ENCODE measurements at places on chromosomes 2 and 18.

GRCh38 chr2:226030369-226030768, 630.9 kb downstream of the NYAP2 start:
- no peak for DNase-seq

DNA sequence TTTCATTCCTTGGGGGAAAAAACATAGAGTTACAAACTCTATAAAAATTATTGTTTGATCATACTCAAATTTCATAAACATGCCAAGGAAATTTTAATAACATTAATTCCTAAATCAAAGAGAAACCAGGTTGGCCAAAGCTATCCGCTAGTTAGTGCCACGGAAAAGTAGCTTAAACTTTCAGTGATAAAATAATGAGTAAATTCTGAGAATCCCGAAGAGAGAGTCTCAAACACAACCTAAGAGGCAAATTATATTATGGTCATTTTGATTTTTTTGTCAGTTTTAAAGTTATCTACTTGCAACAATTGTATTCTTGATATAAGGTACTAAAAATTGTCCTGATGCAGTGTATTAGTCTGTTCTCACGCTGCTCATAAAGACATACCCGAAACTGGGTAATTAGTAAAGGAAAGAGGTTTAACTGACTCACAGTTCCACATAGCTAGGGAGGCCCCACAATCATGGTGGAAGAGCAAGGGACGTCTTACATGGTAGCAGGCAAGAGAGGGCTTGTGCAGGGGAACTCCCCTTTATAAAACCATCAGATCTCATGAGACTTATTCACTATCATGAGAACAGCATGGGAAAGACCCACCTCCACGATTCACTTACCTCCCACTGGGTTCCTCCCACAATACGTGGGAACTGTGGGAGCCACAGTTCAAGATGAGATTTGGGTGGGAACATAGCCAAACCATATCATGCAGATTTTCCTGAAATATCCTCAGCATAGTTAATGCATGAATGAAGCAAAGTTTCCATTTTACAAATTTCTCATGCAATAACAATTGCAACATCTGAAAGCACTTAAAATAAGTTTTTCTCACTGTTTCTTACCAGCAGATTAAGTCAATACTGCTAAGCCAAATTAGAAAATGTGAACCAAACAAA, 205.9 kb upstream of the STK17B start:
- no peak for DNase-seq

GRCh38 chr2:30231212-30231995, at the start of gene LBH:
LBH (plus strand) TSS chr2:30231534; CDS start chr2:30231739, 205 bp downstream.
- DNase-seq = no peak

GRCh38 chr2:136874258-136874657, 108.9 kb downstream of the THSD7B start:
- DNase-seq = peak; percentile 12

DNA sequence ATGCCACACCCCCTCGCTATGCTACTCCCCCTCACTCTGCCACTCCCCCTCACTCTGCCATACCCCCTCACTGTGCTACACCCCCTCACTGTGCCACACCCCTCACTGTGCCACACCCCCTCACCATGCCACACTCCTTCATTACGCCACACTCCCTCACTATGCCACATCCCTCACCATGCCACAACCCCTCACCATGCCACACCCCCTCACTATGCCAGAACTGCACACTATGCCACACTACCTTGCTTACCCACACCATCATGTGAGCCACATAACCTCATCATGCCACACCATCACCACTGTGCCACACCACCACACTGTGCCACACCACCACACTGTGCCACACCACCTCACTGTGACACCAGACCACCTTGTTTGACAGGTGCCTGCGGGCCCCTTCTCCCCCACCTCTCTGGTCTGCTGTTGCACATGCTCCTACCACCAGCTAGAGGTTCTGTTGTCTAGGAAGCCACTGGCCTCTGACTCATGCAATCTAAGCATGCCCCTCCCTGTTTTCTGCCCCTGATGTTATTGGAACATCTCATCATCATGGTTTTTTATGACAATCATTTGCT, 22.0 kb downstream of the MARCHF4 start:
- no peak for DNase-seq

- no peak for DNase-seq
Observed at GRCh38 chr18:63564561-63564960, 22.4 kb downstream of the SERPINB12 start.

DNA sequence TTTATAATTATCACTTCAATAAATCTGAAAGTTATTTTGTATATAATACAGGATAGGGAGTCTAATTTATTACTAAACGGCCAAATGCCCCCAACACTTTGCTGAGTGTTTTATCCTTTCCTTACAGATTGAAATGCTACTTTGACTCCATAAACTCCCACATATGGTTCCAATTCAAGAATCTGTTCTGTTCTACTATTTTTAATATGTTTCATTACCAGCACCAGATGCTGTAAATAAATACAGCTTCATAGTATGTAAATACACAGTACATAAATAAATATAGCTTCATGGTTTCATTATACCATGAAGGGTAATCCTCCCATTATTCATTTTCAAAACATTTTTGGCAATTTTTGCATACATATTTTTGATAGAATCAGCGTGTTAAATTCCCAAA, 34.0 kb upstream of the MREG start:
- DNase-seq = no peak

- no peak for DNase-seq
Observed at GRCh38 chr18:76823161-76823538, 793 bp downstream of the ZNF236 start.

DNA sequence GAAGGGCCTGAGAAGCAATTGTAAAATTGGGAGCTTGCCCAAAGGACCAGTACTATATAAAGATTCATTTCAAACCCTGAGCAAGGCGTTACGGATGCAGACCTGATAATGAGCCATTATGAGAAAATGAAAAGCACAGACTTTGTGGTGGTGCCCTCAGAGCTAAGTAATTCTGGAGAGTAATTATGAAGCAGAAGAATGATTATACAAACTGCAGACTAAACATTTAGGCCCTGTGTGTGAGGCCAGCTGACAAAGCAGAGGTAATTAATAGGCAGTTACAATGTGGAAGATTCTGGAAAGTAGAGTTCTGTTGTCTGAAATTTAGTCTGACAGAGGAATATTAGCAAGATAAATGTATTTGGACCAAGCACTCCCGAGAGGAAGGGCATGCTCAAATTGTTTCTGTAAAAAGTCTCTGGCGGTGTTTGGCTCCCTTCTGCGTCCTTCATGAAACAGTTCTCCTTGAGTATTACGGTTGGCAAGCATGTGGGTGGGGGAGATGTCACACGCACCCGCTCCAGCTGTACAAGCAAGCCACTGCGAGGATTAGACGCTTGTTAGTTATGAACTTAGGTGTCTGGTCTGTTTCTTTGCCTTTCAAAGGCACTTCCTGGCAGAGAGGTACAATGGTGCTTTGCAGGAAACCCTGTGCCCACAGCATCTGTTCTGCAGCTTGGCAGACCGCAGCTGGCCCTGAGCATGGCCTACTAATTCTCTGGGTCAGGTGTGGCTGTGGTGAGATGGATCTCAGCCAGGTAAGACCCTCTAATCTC, 45.5 kb downstream of the CDC42EP3 start:
- no peak for DNase-seq

DNA sequence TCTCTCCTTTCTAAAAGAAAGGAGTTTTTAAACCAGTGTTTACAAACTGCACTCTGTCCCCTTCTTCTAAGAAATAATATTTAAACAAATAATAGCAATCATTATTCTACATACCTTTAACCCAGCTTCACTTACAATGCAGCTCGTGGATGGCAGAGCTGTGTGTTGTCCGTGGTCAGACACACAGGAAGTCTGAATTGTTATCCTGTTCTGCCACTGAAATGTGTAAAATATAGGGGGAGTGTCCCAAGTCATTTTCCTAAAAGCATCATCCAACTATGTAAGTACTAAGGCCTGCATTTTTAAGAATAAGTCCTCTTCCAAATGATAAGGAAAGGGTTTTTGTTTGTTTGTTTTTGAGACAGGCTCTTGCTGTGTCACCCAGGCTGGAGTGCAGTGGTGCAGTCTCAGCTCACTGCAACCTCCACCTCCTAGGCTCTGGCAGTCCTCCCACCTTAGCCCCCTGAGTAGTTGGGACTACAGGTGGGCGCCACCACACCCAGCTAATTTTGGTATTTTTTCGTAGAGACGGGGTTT, 2.7 kb upstream of the PPP4R1 start:
- DNase-seq = no peak

GRCh38 chr18:60123031-60123430, 223.2 kb downstream of the PMAIP1 start:
- no peak for DNase-seq

DNA sequence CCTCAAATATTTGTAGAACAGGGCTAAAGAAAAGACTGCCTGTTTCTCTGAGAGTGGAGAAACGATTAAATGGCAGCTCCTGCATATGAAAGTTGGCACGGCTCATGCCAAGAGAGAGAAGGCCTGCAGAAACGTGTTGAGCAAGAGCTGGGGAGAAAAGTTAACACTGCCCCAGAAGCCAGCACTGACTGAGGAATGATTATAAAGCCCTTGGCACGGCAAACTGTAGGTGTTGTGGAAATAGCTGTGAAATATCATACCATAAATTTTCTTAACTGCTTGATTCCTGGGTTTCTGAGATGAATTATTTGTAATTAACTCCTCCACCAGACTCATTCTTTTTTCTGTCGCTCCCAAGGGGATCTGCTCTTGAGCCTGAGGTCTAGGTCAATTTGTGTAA, 4.3 kb downstream of the FRZB start:
- DNase-seq = no peak

DNA sequence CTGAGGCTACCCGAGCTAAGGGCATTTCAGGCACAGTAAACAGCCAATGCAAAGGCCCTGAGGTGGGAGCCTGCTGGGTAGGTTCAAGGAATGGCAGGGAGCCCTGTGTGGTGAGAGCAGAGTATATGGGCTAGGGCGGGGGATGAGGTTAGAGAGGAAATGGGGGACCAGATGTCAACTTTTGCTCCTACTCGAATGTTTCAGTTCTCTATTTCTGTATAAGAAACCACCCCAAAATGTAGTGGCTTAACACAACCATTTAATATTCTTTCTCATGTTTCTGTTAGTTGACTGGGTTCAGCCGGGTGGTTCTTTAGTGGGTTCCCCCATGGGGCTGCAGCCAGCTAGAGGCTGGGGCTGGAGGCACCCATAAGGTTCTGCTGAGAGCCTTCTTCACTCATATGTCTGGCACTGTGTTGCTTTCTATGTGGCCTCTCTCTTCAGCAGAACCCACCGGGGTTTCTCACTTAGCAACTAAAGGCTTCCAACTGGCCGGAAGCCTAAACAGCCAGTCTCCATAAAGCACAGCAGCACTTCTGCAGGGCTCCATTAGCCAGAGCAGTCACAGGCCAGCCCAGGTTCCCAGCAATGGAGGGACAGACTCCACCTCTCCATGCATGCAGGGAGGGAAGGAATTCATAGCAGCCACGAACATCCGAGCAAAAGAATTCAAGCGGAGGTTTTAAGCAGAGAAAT, 5.6 kb upstream of the ATOH8 start:
- DNase-seq = no peak

DNA sequence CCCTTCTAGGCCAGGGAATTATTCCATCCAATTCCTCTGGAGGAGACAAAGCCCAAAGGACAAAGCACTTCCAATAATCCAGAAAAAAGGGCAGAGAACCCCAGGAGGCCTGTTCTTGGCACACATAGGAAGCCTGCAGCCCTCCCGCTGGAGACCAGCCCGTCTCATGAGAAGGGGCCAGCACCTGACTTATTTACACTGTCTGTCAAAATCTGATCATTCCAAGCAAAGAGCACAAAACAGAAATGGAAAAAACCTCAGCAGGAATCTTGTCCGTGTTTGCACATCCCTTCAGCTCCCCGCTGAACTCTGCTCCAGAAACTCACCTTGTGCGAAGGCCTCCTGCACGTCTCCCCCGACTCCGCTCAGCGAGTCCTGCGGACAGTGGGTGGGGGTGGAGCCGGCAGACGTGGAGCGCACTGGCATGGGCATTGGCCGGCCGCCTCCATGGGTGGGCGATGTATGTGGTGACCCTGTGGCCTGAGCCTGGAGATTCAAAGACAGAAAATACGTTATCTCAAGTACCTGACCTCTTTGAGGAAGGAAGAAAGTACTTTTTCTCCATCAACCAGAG, 46.2 kb upstream of the DNMT3A start:
- no peak for DNase-seq

GRCh38 chr2:237096911-237097310, 11.2 kb downstream of the COPS8 start:
- DNase-seq = no peak

GRCh38 chr18:63905361-63905760, 2.4 kb upstream of the SERPINB10 start:
- DNase-seq = no peak

- DNase-seq = peak; percentile 69
Observed at GRCh38 chr2:49973917-49974368, 819.6 kb upstream of the FSHR start.

GRCh38 chr2:66578687-66579106, 143.8 kb downstream of the MEIS1 start:
- DNase-seq = no peak

DNA sequence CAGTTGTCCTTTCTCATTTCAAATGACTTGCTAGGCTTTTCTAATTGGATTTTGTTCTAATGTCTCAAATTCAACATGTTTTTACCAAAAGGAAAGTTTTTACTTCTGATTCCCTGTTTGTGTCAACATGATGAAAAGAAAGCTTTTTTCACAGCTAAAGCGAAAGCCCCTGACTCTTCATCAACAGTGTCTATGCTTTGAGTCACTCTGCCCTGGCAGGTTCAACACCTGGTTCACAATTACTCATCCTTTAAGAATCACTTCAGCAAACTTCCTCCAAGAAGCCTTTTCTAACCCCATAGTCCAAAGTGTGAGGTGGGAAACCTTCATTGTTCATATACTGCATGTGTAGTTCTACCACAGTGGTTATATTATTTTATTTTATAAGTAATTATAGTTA, 7.6 kb upstream of the DSG2 start:
- DNase-seq = no peak

GRCh38 chr2:199261239-199261638, 196.5 kb downstream of the SATB2 start:
- DNase-seq = no peak

- no peak for DNase-seq
Observed at GRCh38 chr2:206420721-206421120, 22.6 kb upstream of the ADAM23 start.

DNA sequence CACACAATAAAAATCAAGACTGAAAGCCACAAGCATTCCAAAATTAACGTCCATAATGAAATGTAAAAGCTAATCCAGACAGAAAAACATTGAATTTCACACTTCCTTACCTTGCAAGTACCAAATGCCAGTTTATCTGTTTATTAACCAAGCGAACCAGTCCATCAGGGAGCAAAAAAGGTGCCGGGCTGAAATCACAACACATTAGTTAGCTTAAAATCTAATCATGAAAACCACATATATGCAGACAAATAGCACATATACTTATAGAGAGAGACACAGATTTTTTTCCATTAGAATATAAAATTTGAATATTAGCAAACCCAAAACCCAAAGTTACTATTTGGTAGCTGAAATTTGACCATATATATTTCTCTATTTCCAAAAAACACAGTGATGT, 7.2 kb downstream of the NBAS start:
- DNase-seq = no peak

GRCh38 chr2:47063538-47063930, 91.6 kb downstream of the STPG4 start:
- no peak for DNase-seq

- no peak for DNase-seq
Observed at GRCh38 chr2:25311865-25312575, 29.7 kb downstream of the DNMT3A start.
